ENCODE measurements at places on chromosomes 5 and 9.
A peak's percentile ranks its signal among the peaks of the same experiment; 100 is the strongest.

GRCh38 chr5:78331523-78332080 is 28.8 kb upstream of the SCAMP1 start:
- DNase-seq, result peak; percentile 17

DNA sequence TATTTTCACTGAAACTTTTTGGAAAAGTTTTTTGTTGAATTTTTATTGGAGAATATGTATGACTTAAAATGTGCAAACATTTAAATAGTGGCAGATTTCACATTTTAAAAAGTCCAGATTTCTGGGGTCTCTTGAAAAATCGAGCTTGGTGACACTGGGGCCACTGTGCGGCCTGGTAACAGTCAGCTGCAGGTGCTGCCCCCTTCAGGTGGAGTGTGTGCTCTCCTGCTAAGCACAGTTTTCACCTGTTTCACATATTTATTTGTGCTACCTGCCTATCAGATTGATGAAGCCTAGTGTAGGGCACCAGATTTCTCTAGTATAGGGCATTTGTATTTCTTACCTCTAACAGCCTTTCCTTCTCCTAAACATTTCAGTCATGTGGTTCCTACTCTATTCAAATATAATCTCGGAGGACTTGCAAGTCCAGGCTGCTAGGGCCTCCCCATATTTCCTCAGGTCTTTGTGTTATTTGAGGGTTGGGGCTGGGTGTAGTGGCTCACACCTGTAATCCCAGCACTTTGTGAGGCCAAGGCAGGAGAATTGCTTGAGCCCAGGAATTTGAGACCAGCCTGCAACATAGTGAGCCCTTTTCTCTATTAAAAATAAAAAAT is 95.8 kb upstream of the KLF9 start:
- peak; percentile 12 for DNase-seq

GRCh38 chr9:94983552-94983951 is 257.1 kb downstream of the AOPEP start:
- DNase-seq, result no peak

DNA sequence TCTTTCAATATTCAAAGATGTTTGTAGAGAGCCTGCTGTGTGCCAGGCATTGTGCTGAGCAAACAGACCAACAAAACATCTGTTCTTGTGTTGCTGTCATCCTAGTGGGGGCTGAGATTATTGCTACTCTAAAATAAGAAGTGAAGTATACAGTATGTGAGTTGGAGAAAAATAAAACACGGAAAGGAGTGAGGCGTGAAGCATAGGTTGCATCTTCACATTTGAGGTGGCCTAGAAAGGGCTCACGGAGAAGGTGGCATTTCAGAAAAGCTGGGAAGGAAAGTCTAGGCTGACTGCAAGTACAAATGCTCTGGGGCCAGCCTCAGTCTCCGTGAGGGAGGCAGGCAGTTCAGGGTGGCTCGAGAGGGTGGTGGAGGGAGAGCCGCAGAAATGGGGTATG is 80.3 kb downstream of the CSNK1A1 start:
- DNase-seq, result no peak

DNA sequence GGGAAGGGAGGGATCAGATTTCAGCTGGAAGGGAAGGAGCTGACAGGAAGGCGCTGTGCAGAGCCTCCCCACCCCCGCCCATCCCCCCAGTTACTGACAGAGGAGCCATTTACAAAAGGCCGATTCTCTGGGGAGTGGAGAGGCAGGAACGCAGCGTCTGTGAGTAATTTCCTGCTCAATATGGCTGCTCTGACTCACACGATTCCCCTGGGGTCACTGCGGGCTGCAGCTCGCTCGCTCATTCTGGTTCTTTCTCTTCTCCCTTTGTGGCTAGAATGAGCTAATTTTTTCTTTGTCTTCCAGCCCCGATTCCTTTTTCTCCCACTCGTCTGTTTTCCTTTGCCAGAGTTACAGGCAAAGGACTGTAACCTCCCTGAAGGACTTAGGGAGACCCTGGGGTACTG is 28.8 kb downstream of the PTPA start:
- peak; percentile 89 for DNase-seq

GRCh38 chr5:9098990-9099389 is 446.9 kb downstream of the SEMA5A start:
- no peak for DNase-seq

GRCh38 chr5:43386960-43387362 is 25.2 kb downstream of the CCL28 start:
- no peak for DNase-seq

GRCh38 chr9:115680231-115680630 is 473.4 kb upstream of the PAPPA start:
- DNase-seq, result no peak

DNA sequence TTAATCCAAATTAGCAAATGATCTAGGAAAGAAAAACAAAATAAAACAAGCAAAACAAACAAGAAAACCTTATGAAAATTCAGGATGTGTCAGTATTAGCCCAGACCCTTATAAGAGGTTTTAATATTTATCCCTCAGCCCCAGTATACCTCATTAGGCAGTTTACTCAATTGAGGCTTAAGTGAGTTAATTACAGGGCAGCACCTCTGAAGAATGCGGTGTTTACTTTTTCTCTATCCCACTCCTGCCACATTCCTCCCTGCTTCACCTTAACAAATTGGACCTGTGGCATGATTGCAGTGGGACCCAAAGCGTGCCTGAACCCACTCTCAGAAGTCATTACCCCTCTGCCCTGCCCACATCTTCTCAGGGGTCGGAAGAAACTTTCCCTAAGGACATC is 67.1 kb downstream of the SIL1 start:
- DNase-seq, result no peak

GRCh38 chr5:168995024-168995423 is 305.9 kb downstream of the SLIT3 start:
- no peak for DNase-seq

- no peak for DNase-seq
Observed at GRCh38 chr5:52523701-52524100, 264.0 kb upstream of the ITGA1 start.

GRCh38 chr9:108854094-108854493 is 1.7 kb downstream of the ACTL7B start:
- peak; percentile 91 for DNase-seq

GRCh38 chr9:21154018-21154608 is 12.3 kb downstream of the IFNA21 start:
- peak; percentile 4 for DNase-seq

- no peak for DNase-seq
Observed at GRCh38 chr9:87433853-87434252, 63.8 kb upstream of the DAPK1 start.

DNA sequence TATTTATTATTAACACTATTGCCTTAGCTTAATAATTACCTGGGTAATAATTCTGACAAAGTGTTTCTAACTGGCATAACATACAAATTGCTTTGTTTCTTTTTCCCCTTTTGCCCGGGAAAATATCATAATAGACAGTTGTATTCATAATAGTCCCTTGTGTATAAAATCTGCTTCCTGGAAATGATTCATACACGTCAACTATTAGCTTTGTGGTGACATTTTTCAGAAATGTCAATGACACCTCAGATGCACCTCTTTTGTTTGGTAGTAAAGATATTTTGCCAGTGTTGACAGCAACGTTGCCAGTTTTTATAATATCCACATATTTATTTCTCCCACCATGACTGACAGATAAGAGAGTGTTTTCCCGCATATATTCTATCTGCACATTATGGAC is 73.0 kb downstream of the RASEF start:
- DNase-seq, result no peak

- DNase-seq, result no peak
Observed at GRCh38 chr9:83456226-83456625, 82.0 kb downstream of the FRMD3 start.

GRCh38 chr5:52909192-52909591 is 80.0 kb upstream of the ITGA2 start:
- DNase-seq, result no peak

GRCh38 chr5:107669096-107670031 is 1.4 kb downstream of the EFNA5 start:
- no peak for DNase-seq

- DNase-seq, result no peak
Observed at GRCh38 chr9:63817622-63818518, 1467.1 kb downstream of the FOXD4L5 start.

DNA sequence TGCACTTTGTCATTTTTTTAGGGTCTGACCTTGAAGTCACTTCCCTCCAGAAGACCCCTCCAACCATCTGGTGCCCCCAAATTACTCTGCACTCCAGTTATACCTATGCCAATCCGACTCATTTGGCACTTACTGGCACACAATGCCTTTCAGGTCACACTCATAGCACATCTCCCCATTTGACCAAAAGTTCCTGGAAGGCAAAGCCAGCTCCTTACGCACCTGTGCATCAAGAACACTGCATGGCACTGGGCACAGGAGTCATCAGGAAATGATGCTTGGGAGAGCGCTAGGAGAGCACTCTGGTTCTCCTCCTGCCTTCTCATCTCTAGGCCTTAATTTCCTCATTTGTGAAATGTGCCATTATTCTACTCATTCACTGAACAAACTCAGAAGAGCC is 2.9 kb downstream of the TNIP1 start:
- no peak for DNase-seq

- no peak for DNase-seq
Observed at GRCh38 chr5:123830575-123830974, 318.6 kb downstream of the CSNK1G3 start.

All from HuH-7 (cell line).